ENCODE measurements at places on chromosomes 1 and 21. TPM values are rescaled to one million over a fixed set of nuclear protein-coding genes. Genes with fewer than 3 reads are reported as not detected.

Gene DNALI1
- 9.1 TPM for total RNA-seq

Gene GJA5
- 63.1 TPM for total RNA-seq

Gene KCNK2
- not detected for total RNA-seq

Gene CRYAA
- not detected for total RNA-seq

Gene FMO3
- total RNA-seq = 1.2 TPM

Gene C1orf116
- total RNA-seq = 0.08 TPM

Gene MYCL
- 0.63 TPM for total RNA-seq

Gene ADGRB2
- 11.8 TPM for total RNA-seq

Gene ADCY10
- 0.50 TPM for total RNA-seq

Gene LGALS8
- total RNA-seq = 67.5 TPM

Gene BTBD8
- total RNA-seq = 6.2 TPM

Gene GPA33
- total RNA-seq = 0.31 TPM

Gene OLIG2
- not detected for total RNA-seq

Gene FAM151A
- not detected for total RNA-seq

Gene LRRN2
- total RNA-seq = 31.6 TPM

Gene PPFIA4
- total RNA-seq = 26.2 TPM

Gene AADACL4
- not detected for total RNA-seq

Gene CYB5RL
- 5.0 TPM for total RNA-seq

Gene DPH2
- 14.3 TPM for total RNA-seq

Gene TRMT1L
- 14.5 TPM for total RNA-seq

Gene SMCP
- total RNA-seq = not detected

Gene CYP4A11
- not detected for total RNA-seq

Gene COL8A2
- 4.1 TPM for total RNA-seq

Gene C1orf87
- total RNA-seq = not detected

Gene MYBPH
- not detected for total RNA-seq

Gene PRAMEF4
- not detected for total RNA-seq

Gene ZNF593OS
- not detected for total RNA-seq

Gene PBXIP1
- total RNA-seq = 84.8 TPM

Gene CD1D
- 0.64 TPM for total RNA-seq

Gene SLC25A34
- 3.0 TPM for total RNA-seq

Gene IRF6
- 42.7 TPM for total RNA-seq

Gene PSEN2
- 25.8 TPM for total RNA-seq

Gene PLPPR4
- total RNA-seq = 0.44 TPM

Gene KCNJ15
- total RNA-seq = 0.47 TPM

Gene C1orf185
- not detected for total RNA-seq

Gene DIPK1A
- total RNA-seq = 8.3 TPM

Gene ARHGEF16
- 0.28 TPM for total RNA-seq

Gene OR2W3
- total RNA-seq = not detected

Gene PKN2
- 32.7 TPM for total RNA-seq

Gene SYCP1
- not detected for total RNA-seq

Gene ARID1A
- 37.6 TPM for total RNA-seq

Gene NEXN
- 313 TPM for total RNA-seq

Gene CXADR
- total RNA-seq = 21.7 TPM

Gene NFASC
- 63.3 TPM for total RNA-seq

Gene KCNJ6
- total RNA-seq = not detected

Gene AMY2A
- not detected for total RNA-seq

Gene NPL
- total RNA-seq = 9.5 TPM

Gene TRAF5
- total RNA-seq = 3.1 TPM

Gene FYB2
- 0.62 TPM for total RNA-seq

Gene HSPB7
- 3,018 TPM for total RNA-seq

Gene F5
- total RNA-seq = 4.0 TPM

Gene MROH9
- total RNA-seq = 0.06 TPM

Gene DDI2
- total RNA-seq = 24.0 TPM

Gene PKP1
- total RNA-seq = 0.22 TPM

Gene GPR25
- not detected for total RNA-seq
